Activated CD8-positive, alpha-beta memory T cell treated with anti-CD3 and anti-CD28 coated beads for 48 hours (primary cell): ENCODE measurements at places on chromosomes 3 and 15.

- no peak for DNase-seq
Observed at GRCh38 chr15:70704731-70705130, 58.6 kb downstream of the UACA start.

- no peak for DNase-seq
Observed at GRCh38 chr3:149042789-149043386, 43.4 kb downstream of the HLTF start.

GRCh38 chr3:57952208-57952631, 56.0 kb upstream of the FLNB start:
- DNase-seq: no peak

DNA sequence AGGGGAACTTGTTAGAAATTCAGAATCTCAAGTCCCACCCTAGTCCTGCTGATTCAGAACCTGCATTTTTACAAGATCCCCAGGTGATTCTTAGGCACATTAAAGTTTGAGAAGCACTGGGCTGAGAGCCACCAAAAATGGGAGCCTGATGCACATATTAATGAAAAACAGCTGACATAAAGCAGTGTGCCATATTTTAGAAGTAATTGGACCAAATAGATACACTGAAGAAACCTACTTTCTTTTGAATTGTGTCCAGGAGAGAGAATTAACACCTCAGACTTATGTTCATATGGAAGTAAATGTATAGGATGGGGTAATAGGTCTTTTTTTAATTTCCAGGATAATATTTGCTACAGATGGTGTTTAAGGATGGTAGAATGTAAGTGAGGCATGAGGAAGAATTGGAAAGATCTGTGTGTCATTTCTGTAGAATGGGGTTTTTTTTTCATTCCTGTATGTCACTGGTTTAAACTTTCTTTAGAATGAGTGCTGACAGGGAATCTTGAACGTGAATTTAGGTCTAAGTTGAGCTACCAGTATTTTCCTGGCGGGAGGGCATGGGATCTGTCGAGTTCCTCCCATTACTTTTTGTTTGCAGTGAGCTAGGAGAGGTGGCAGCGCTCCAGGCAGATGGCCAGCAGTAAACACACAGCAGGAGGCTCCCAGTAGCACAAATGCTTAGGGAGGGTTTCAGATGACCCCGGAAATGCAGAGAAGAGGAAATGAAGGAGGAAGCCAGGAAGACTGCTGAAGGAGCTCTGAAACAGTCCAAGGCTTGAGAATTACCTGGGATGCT, 185.6 kb downstream of the PLCL2 start:
- no peak for DNase-seq

DNA sequence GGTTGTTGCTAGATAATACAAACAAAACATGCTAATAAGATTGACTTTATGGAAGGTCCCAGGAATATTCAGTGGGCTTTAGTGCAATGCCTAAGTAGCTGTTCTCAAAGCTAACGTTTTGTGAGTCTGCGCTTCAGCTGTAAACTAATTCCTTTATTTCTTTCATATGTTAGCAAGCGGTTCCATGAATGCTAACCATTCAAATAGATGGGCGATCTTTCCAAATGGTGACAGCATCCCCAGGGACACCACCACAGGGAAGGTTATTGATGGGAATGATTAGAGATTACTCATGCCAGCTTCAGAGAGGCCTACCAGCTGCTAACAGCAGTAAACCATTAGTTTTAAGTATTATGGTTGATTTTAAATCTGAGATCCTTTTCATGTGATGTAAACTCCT, 405.7 kb upstream of the MCTP2 start:
- no peak for DNase-seq

DNA sequence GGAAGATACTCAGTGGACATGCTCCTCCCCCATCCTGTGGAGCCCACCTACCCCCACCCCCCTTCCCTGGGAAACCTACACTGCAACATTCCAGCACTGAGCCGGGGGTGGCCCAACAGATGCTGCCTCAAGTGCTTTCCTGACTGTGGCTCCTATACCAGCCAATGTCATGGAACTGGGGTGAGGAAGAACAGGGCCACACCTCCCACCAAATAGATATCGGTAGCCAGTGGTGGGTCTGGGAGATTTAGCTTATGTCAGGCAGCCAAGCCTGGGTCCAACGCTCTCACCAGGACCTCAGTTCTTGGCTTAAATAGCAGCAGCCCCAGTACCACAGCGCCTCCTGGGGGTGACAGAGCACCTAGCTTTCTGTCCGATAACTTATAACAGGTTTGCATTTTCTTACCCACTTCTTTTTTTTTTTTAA, 30.3 kb downstream of the CDC25A start:
- no peak for DNase-seq

DNA sequence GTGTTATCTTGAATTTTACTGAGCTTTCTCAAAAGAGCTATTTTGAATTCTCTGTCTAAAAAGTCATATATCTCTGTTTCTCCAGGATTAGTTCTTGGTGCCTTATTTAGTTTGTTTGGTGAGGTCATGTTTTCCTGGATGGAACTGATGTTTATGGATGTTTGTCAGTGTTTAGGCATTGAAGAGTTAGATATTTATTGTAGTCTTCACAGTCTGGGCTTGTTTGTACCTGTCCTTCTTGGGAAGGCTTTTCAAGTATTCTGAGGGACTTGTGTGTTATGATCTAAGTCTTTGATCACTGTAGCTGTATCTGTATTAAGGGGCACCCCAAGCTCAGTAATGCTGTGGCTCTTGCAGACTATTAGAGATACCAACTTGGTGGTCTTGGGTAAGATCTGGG, 10.6 kb upstream of the RAD51 start:
- DNase-seq: no peak

GRCh38 chr3:15007681-15008141, 57.4 kb downstream of the MRPS25 start:
- no peak for DNase-seq

GRCh38 chr3:173911446-173911845, 513.9 kb downstream of the NLGN1 start:
- DNase-seq: no peak

DNA sequence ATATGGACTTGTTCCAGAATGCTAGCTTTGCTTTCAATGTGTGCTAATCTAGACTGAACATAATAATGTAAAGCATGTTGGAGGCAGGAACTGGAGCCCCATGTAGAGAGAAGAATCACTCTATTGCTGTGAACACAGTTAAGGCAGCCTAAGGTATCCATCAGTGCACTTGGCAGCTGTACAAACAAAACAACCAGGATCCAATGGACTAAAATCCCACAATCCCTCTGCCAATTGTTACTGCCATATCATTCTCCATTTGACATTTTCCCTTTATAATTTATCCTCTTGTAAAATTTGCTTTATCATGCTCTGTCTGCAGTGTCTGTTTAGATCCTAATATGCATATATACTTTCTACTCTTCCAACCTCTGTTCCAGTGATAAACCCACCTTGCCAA, 756.8 kb upstream of the LMCD1 start:
- no peak for DNase-seq

GRCh38 chr3:171250444-171250843, 209.8 kb downstream of the TNIK start:
- no peak for DNase-seq

- DNase-seq: no peak
Observed at GRCh38 chr15:84816694-84817465, at the start of gene ALPK3. Gene ALPK3, plus strand, starts transcription at chr15:84817356. Its CDS starts 97 bp downstream, at chr15:84817453.

DNA sequence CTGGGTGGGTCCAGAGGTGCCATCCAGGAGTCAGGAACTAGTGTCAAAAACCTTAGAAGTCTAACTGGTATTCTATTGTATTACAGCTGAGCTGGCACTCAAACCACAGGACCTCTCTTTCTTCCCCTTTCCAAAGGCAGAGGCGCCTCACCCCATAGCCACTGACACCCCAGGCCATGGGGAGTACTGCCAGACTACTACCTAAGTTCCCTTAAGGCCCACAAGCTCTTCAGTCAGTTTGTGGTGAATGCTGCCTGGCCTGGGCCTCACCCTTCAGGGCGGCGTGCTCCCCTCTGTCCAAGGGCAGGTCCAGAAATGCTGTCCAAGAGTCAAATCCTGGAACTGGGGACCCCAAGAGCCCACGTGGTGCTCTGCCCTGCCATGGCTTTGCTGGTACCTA, 43.0 kb upstream of the FGF7 start:
- DNase-seq: no peak
